MCF 10A (cell line): ENCODE measurements at places on chromosomes 5 and 9. TPM values are rescaled to one million over a fixed set of nuclear protein-coding genes. Genes with fewer than 3 reads are reported as not detected.

- DNase-seq = peak; percentile 82
Observed at GRCh38 chr9:125540497-125540896, 166.5 kb downstream of the MAPKAP1 start.

- no peak for DNase-seq
Observed at GRCh38 chr5:137315534-137316345, 183.4 kb downstream of the SPOCK1 start.

- DNase-seq = no peak
Observed at GRCh38 chr5:114055318-114056184, 306.3 kb upstream of the KCNN2 start.

DNA sequence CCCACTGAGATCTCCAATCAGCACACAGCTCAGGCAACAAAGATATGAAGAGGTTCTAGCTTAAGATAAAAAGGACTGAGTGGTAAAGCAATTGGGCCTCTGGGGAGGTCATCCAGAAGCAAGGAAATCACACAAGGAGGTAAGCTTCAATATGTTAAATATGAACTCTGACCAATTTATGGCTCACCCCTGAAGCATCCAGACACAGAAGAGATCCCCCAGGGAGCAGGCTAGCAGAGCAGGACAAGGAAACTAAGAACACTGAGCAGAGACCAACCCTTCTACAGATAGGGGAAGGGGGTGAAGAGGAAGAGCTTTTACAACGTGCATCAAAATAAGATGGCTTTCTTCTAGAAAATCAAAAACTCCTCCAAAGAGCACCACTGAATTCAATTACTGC is 616.2 kb downstream of the DNAH5 start:
- no peak for DNase-seq

The SPATA31A3 gene
- not detected in 2 replicates for total RNA-seq

The PCDHGB5 gene
- 3.2 and 5.6 TPM in 2 replicates for total RNA-seq

DNA sequence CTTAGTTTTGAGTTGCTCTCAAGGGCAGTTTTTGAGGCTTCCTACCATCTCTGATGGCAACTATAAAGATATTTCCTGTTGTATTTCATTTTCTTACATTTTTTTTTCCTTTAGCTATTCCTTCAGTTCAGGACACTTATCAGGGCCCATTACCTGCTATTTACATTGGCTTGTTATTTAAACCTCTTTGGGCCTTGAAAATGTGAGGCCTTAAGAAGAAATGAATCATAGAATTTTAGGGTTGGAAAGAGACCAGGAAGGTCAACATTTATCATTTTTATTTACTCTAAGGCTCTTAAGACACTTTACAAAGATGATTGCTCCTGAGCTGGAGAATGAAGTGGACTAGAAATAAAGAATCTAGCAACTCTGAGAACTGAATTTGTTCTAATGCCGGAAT is 335.2 kb downstream of the DTWD2 start:
- no peak for DNase-seq
